Upper lobe of left lung (tissue), 6 donors: ENCODE measurements at places on chromosomes 4 and X. TPM values are rescaled to one million over a fixed set of nuclear protein-coding genes. Genes with fewer than 3 reads are reported as not detected.

TSPYL2 gene
- 46.0 TPM for total RNA-seq

MAGEA6 gene
- total RNA-seq, result not detected

DNA sequence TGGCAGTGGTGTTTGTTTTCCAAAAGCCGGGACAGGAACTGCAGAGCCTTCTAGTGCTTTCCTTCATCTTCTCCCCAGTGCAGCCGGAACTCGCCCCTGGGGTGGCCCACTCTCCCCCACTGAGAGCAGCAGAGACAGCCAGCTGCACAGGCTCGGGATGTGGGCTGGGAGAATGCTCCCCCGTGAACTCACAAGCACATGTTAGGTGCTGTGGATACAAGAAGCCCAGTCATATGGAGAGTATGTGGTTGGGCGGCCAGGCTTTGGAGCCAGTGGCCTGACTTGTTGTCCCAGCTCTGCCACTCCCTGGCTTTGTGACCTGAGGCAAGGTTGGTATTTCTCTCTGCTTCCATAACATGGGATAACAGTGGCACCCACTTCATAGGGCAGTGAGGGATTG is 9.4 kb upstream of the KIAA0232 start:
- no peaks in the 10 kb centered on the region for H3K4me1 ChIP-seq
- no peak overlapping the region for H3K27ac ChIP-seq
- no peak overlapping the region for H3K4me3 ChIP-seq
- no peaks in the 10 kb centered on the region for H3K27me3 ChIP-seq

GRCh38 chrX:153588782-153589446 is 10.0 kb downstream of the CCNQ start:
- H3K36me3 ChIP-seq, result peaks cover 3% of the 10 kb centered on the region
- H3K27ac ChIP-seq, result no peak overlapping the region
- H3K4me1 ChIP-seq, result no peaks in the 10 kb centered on the region
- H3K27me3 ChIP-seq, result no peaks in the 10 kb centered on the region
- peak; percentile 33 for DNase-seq

DNA sequence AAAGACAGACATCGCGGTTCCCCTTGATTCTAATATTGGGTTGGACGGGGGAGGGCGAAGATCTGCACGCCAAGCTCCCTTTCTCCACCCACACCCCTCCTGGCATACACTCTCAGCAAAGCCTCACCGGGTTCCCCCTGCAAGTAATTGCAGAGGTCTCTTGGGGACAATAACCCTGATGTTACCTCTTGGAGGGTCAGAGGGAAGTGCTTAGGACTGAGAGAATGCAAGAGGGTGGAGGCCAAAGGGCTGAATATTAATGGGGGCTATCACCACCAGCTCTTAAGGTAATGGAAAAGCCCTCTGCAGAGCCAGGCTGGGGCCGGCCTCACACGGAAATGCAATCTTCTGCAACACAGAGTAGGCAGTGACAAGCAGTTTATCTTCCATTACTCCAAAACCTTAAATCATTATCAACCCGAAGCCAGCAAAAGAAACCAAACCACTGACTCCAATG is 344.1 kb upstream of the GATB start:
- no peaks in the 10 kb centered on the region for H3K4me1 ChIP-seq
- no peak overlapping the region for H3K27ac ChIP-seq
- DNase-seq, result no peak
- no peaks in the 10 kb centered on the region for H3K36me3 ChIP-seq
- H3K4me3 ChIP-seq, result no peak overlapping the region
- H3K27me3 ChIP-seq, result no peaks in the 10 kb centered on the region

GRCh38 chr4:102612210-102612609 is 111.1 kb downstream of the NFKB1 start:
- peaks cover 53% of the 10 kb centered on the region for H3K36me3 ChIP-seq
- peaks cover 14% of the 10 kb centered on the region for H3K4me1 ChIP-seq
- H3K27ac ChIP-seq, result peak overlapping the region; percentile 79
- no peaks in the 10 kb centered on the region for H3K27me3 ChIP-seq
- H3K4me3 ChIP-seq, result no peak overlapping the region
- DNase-seq, result no peak

GRCh38 chr4:151753056-151753455 is 7.8 kb downstream of the GATB start:
- H3K4me3 ChIP-seq, result no peak overlapping the region
- no peak for DNase-seq
- H3K27ac ChIP-seq, result no peak overlapping the region

DNA sequence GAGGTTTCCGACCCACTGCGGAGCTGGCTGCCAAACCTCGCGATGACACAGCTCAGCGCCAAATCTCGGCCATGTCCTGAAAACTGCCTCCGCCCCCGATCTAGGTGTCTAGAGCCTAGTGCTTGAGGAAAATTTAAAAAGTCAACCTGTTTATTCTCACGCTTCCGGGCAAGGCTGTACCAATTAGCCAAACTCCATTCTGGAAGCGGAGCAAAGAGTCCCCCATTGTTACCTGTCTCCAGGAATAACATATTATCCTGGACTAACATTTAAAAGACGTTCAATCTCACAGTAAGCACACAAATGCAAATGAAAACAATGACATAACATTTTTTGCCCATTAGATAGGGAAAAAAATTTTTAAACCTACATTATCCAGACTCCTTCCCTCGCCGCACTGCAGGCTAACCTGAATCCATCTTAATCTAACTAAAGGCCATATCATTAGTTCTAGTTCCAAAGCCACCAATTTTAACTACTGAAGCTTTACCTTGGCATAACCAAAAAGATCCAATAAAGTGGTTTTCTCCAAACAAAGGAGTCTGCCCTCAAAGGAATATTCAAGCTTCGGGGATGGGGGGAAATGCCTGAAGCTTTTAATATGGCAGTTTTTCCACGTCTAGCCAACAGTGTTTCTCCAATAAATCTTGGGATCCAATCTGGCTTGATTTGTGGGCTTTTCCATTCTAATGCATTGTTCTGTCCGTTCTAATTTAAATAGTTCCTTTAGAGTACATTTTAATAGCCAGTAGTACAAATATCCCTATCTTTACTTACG is 1.9 kb downstream of the HUWE1 start:
- no peaks in the 10 kb centered on the region for H3K36me3 ChIP-seq
- H3K27ac ChIP-seq, result peak overlapping the region; percentile 87
- H3K4me3 ChIP-seq, result peak overlapping the region; percentile 71
- peaks cover 12% of the 10 kb centered on the region for H3K4me1 ChIP-seq
- H3K27me3 ChIP-seq, result no peaks in the 10 kb centered on the region

GRCh38 chr4:32775049-32775448 is 2054.9 kb downstream of the PCDH7 start:
- H3K4me1 ChIP-seq, result no peaks in the 10 kb centered on the region
- no peaks in the 10 kb centered on the region for H3K27me3 ChIP-seq
- no peak overlapping the region for H3K27ac ChIP-seq
- DNase-seq, result no peak

- H3K36me3 ChIP-seq, result no peaks in the 10 kb centered on the region
- no peaks in the 10 kb centered on the region for H3K27me3 ChIP-seq
- H3K4me3 ChIP-seq, result no peak overlapping the region
- DNase-seq, result no peak
- H3K27ac ChIP-seq, result no peak overlapping the region
Observed at GRCh38 chrX:65480960-65481359, 53.6 kb downstream of the LAS1L start.

DNA sequence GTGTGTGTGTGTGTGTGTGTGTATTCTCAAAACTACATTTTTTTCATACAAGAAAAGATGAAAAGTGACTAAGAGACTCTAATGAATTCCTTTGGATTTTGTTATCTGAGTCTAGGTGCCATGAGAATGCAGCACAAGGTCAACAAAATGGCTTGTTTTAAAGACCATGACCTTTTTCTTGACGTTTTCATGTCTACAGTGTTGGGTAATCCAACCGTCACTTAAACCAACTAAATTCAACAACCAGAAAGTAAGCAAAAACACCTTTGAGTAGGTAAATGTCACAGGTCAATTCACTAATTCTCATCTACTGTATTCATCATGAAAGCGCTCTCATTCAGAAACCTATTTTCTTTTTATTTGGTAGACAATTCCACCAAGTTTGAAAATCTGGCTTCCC is 3.1 kb downstream of the SMARCA1 start:
- no peaks in the 10 kb centered on the region for H3K4me1 ChIP-seq
- H3K4me3 ChIP-seq, result no peak overlapping the region
- H3K27me3 ChIP-seq, result no peaks in the 10 kb centered on the region

DNA sequence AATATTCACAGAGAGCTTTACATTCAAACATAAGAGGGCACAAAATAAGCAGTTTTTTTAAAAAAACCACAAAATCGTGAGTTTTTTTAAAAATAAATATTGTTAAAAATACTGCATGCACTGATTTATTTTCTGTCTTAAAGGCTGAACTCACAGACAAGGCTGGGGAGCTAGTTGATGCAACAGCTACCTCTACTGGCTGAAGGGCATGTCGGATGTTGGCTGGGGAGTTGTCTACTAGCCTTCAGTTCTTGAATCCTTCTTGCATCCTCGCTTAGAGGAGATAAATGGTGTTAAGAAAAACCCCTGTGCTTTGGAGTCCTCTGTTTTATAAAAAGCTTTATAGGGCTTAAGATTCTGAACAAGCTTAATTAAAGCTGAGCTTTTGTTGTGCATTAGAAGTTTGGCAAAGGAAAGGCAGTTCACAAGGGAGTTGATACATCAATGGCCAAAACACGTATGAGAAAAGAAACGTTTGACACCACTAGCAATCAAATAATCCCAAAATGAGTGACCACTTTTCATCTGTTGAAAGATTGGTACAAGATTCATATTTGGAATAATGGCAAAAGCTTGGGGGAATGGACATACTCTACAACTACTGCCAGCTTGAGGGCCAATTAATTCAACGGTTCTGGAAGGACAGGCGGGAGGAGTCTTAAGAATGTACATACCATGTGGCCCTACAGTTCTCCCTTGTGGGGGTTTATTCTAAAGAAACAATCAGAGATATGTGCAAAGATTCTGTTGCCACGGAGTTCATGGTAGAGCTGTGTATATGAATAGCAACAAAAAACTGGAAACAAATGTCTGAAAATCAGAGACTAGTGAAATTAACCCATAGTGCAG is 94.7 kb downstream of the SEL1L3 start:
- no peaks in the 10 kb centered on the region for H3K36me3 ChIP-seq
- no peaks in the 10 kb centered on the region for H3K4me1 ChIP-seq
- no peak overlapping the region for H3K27ac ChIP-seq

DNA sequence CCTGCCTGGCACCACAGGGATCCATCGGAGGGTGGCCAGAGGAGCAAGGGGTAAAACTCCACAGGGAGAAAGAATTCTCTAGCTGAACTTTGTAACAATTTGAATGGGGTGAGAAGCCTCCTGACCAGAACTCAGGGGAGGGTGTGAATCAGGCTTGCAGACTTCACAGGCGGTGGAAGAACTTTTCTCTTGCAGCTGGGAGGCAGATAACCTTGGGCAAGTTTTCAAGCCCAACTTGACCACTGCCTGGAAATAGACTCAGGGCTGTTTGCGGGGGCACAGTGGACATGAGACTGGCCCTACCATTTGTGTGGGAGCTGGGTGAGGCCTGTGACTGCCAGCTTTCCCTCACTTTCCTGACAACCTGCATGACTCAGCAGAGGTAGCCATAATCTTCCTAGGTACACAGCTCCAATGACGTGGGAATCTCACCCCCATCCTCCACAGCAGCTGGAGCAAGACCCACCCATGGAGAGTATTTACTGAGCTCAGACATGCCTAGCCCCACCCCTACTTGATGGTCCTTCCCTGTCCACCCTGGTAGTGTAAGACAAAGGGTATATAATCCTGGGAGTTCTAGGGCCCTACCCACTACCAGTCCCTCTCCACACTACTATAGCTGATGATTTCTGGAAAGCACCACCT is 210.0 kb upstream of the AGTR2 start:
- no peak for DNase-seq
- no peak overlapping the region for H3K4me3 ChIP-seq
- no peak overlapping the region for H3K27ac ChIP-seq
- H3K4me1 ChIP-seq, result no peaks in the 10 kb centered on the region
